ENCODE measurements at places on chromosomes 16 and 17.
A peak's percentile ranks its signal among the peaks of the same experiment; 100 is the strongest.

GRCh38 chr17:83203073-83203471 lies 123.7 kb downstream of the METRNL start:
- no peak for DNase-seq

GRCh38 chr17:33892717-33893591 lies 362.1 kb upstream of the CCL2 start:
- no peak for DNase-seq

DNA sequence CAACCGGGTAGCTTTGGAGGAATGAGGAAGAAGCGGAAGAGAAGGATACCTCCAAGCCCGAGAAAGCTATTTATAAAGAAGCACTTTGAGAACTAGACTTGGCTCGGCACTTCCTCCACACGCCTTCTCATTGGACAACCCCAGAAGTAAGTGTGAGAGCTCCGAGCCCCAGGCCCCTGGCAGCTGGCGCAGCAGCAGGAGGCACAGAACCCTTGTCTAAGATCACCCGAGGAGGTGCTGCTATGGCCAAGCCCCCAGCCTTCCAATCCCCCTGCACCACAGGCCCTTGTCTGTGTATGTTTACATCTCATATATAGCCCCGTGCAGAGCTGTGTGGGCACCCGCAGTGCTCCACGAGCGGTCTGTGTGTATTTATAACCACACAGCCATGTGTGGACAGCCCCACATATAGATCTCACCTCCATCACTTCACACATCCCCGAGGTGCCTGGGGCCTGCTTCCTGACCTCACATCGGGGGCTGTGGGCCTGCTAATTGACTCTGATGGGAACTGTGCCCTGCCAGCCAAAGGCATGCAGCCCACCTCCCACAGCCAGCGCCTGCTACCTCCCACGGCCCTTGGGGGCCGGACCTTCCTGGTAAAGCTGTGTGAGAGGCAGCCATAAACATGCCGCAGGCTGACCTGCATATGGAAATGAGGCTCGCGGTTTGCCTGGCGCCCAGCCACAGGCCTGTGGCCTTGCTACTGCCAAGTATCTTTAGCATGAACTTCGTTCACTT lies 96.1 kb downstream of the C17orf67 start:
- DNase-seq: no peak

GRCh38 chr17:79258041-79258440 lies 183.4 kb downstream of the ENGASE start:
- no peak for DNase-seq

DNA sequence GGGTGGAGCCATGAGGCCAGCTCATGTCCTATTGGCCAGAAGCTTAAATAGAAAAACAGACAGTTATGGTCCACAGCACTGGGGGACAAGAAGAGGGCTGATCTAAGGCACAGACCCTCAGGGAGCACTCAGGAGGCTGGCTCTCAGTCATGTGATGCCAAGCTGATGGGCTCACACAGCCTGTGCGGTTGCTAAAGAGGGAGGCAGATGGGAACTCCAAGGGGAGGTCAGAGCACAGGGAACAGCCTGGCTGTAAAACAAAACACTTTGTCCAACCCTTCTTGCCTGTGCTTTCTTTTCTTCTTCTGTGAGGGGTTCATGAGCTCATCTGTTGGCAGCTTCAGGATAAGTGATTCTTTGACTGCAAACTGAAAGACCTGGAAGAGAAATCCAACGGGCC lies 27.2 kb downstream of the CNTNAP1 start:
- no peak for DNase-seq

DNA sequence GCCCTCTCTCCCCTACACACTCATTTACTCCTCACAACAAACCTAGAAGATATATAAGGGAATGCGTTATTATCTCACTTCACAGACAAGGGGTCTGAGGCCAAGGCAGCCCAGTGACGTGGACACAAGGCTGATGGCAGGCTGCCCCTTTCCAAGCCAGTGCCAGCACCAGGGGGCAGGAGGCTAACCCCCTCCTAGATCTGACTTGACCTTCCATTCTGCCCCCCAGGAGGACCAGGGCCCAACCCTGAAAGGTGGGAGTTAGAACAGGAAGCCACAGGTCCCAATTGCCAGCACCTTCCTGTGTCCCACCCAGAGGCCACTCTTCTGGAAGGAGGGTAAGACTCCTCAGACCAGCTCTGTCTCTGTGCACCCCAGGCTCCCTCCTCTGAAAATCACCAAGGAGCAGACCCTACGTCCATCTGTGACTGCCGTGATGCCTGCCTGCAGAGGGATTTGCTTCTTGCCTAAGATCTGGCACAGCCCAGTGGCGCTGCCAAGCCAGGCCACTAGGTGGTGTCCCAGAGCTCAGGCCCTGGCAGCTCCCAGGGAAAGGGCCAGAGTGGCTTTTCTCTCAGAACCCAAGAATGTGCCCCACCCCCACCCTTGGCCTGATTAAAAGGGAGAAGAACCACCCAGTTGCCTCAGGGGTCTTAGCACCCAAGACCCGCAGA lies 42.4 kb upstream of the MRPS23 start:
- DNase-seq: peak; percentile 79

DNA sequence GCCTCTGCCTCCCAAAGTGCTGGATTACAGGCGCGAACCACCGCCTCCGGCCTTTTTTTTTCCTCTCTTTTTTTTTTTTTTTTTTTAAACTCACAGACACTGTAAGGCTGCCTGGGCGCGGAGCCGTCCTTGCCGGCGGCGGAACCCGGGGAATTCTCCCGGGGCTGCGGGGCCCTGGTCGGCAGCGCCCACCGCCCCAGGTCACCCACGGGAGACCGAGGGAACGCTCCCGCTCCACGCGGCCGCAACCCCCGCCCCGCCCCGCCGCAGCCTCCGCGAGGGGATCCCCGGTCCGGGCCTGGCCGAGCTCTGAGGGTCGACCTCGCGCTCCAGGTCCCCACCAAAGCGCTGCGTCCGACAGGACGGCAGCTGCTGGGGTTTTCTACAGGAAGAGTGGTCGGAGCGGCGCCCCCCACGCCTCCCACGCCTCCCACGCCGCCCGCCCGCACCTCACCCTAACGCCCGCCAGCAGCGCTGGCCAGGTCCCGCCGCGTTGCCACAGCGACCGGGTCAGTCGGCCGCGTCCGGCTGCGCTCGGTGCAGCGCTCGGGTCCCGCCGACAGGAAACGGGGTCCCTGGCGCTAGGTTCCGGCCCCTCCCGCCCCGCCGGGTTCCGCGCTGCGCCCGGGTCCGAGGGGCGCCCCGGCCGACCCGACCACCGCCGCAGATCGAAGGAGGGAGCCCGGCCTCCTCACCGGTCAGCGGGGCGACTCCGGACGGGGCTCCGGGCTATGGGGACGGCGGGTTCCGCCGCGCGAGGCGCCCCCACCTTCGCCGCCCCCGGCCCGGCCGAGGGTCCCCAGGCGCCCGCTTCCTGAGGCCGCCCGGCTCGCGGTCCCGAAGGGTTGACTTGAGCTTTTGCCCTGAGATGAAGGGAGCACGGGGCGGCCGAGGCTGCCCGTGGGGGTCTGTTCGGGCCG lies at the start of gene CCDC57:
Gene CCDC57 (minus strand): TSS at position 512 of the 920 bp plus-strand sequence. CDS start 10,898 bp downstream, outside the sequence.
- no peak for DNase-seq

DNA sequence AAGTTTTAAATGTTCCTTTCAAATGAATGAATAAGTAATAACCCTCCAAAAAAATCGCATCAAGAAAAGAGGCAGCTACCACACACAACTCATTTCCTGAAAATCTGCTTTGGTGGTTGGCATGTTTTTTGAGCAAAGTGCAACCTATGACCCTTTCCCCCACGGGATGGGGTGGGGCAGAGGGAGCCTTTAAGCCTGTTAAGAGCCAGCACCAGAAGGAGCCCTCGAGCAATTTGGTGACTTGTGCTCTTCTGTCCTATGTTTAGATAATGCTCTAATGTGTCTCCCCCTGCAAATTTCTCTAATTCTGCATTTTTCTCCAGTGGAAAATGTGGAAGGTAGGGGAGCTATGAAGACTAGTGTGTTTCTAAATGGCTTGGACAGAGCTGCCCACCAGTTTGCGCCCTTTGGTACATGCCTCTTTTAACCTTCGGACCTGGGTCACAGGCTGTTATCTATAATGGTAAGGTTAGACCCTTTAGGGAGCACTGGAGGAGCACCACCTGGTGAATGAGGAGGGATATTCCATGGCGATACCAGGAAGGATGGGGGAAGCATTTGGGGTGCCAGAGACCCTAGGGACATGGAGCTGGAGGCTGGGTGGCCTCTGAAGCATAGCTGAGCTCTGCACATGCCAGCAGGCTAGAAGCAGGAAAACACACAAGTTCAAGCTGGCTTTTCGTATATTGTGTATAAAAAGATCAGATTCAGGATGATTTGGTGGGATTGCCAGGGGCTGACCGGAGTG lies 1.6 kb downstream of the PYCARD start:
- DNase-seq: peak; percentile 35

DNA sequence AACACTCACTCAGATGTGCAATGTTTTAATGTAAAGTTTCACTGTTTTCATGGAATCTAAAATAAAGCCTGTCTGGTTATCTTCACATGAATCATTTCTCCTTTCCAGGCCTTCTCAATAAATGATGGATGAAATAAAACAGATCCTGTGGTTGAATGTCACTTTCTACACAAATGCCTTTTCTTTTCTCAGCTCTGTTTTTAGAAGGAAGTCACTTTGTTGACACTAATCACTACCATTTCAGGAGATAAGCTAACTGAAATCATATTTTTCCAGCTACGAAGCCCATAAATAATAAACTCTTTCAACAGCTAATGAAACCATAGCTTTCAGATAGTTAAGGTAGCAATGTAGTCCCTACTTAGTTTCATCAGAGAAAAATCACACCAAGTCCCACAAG lies 17.9 kb downstream of the NME2 start:
- no peak for DNase-seq

- no peak for DNase-seq
Measured at GRCh38 chr16:57541754-57542435, 548 bp upstream of the ADGRG5 start.

- DNase-seq: no peak
Measured at GRCh38 chr16:50284131-50284911, 18.0 kb downstream of the ADCY7 start.

DNA sequence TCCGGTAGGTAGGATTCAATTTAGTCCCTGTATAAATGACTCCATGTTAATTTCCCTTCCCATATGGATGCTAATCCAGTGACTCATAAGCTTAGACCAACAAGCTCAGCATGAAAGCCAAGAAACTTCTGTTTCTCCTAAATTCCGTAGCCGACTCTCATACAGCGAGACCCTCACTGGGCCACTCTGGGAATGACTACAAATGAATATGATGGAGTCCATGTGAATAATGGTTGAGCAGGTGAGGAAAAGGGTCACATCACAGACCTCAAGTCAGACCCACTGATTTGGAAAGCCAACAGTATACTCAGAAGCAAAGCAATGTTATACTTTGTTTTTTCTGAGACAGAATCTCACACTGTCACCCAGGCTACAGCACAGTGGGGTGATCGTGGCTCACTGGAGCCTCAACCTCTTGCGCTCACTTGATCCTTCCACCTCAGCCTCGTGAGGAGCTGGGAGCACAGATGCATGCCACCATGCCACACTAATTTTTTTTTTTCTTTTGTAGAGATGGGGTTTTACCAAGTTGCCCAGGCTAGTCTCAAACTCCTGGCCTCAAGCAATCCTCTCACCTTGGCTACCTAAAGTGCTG lies 14.6 kb downstream of the RSL1D1 start:
- DNase-seq: no peak

Measured in activated CD4-positive, alpha-beta T cell treated with anti-CD3 and anti-CD28 coated beads for 4 hours (primary cell).